Activated CD8-positive, alpha-beta memory T cell treated with anti-CD3 and anti-CD28 coated beads, Interleukin-2, amount 10 ng/mL, durations not matched to agents 7 days and 5 days (primary cell): ENCODE measurements at places on chromosomes 2 and 18.
A peak's percentile ranks its signal among the peaks of the same experiment; 100 is the strongest.

DNA sequence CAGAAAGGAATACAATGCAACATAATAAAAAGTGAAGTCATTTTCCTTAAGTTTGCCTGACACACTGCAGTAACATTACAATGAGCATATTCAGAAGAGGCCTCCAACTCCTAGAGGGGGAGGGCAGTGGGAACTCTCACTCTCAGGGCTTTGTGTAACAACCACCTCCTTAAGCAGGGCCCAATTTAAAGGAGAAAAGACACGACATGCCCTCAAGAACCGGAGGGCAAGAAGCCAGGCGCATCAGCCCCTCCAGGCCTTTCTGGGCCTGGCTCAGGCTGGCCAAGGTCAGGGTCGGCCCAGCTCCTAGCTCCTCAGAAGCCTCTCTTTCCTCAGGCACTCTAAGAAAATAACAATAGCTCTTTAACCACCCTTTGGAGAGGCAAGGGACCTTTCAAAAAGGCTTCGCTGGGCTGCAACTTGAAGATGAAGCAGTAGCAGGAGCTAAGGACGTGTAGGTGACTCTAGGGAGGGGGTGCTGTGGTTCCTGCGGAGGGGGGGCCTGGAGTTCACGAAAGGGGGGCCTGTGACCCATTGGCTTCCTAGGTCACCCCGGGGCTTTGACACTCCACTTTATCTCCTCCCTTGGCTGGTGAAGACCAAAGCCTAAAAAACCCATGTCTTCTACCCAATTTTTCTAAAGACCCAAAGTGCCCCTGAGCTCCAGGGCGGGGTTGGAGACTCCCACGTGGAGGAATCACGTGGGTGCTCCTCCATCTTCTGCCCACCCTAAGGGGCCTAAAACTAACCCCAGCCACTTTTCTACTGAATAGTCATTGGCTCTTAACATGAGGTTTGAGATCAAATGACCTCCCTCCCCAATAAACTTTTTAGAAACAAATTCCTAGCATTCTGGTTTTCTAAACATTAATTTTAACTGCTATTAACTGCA, 13.3 kb downstream of the SERTAD2 start:
- no peak for DNase-seq
- no peaks in the 10 kb centered on the region for H3K27me3 ChIP-seq
- H3K4me3 ChIP-seq: no peak overlapping the region
- peaks cover 17% of the 10 kb centered on the region for H3K36me3 ChIP-seq
- H3K4me1 ChIP-seq: peaks cover 87% of the 10 kb centered on the region
- no peak overlapping the region for H3K27ac ChIP-seq

DNA sequence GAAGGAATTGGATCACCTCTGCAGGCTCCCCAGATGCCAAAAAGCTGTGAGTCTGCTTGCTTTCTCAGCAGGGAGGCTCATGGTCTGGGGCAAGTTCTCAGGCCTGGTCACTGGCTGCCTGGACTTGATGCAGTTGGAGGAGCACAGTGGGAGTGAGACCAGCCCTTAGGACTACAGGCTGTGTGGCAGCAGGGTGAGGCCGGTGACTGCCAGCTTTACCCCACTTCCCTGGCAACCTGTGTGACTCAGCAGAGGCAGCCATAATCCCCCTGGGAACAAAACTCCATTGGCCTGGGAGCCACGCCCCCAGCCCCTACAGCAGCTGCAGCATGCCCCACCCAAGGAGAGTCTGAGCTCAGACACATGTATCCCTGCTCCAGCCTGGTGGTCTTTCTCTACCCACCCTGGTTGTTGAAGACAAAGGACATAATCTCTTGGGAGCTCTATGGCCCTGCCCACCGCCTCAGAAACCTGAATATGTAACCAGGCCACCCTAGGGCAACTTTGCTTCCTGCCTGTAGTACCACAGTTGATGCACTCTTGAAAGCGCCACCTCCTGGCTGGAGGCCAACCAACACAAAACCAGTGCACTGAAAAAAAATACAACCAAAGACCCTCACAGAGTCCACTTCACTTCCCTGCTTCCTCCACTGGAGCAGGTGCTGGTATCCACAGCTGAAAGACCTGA, 106.8 kb upstream of the SPATS2L start:
- no peak for DNase-seq
- no peak overlapping the region for H3K27ac ChIP-seq
- peaks cover 32% of the 10 kb centered on the region for H3K27me3 ChIP-seq

GRCh38 chr2:106953236-106953635, 67.3 kb upstream of the ST6GAL2 start:
- H3K36me3 ChIP-seq: no peaks in the 10 kb centered on the region
- no peak overlapping the region for H3K27ac ChIP-seq
- no peaks in the 10 kb centered on the region for H3K4me1 ChIP-seq
- DNase-seq: no peak
- no peak overlapping the region for H3K4me3 ChIP-seq

GRCh38 chr2:1816414-1816911, 72.1 kb upstream of the PXDN start:
- no peaks in the 10 kb centered on the region for H3K4me1 ChIP-seq
- H3K4me3 ChIP-seq: no peak overlapping the region
- H3K27me3 ChIP-seq: no peaks in the 10 kb centered on the region
- H3K27ac ChIP-seq: no peak overlapping the region
- H3K36me3 ChIP-seq: no peaks in the 10 kb centered on the region
- no peak for DNase-seq

- no peaks in the 10 kb centered on the region for H3K27me3 ChIP-seq
- no peaks in the 10 kb centered on the region for H3K4me1 ChIP-seq
- no peak for DNase-seq
- H3K36me3 ChIP-seq: no peaks in the 10 kb centered on the region
- no peak overlapping the region for H3K27ac ChIP-seq
These were observed 154.2 kb upstream of the KYNU start for GRCh38 chr2:142723236-142723635.

DNA sequence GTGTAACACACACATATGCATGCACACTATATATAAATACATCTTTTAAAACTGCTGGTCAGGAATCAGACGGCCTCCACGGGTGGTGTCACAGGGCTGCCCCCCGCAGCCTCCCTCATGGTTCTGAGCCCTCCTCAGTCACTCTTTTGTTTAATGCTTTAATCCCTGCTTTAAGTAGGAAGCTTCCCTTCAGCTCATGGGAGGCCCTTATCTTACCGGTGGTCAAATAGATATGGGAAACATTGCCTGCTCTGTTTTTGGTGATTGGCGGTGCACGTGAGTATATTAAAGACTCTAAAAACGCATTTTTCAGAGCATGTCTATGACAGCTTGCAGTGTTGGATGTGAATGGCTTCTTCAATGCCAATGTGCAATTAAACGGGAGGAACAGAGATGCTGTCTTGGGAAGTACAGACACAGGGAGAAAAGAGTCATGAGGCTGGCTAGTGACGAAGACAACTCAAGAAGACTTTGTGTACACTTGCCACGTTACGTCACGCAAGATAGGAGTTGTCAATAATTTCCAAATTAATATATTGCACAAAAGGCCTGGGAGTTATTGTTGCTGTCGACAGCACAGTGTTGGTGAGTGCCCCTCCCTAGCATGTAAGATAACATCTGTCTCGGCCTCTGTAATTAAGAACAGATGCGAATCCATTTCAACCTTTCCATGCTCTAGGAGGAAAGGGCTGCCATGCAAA, 23.3 kb downstream of the GNLY start:
- peaks cover 23% of the 10 kb centered on the region for H3K27me3 ChIP-seq
- DNase-seq: no peak
- peaks cover 19% of the 10 kb centered on the region for H3K4me1 ChIP-seq
- no peaks in the 10 kb centered on the region for H3K36me3 ChIP-seq

GRCh38 chr2:28547223-28547860, 51.5 kb downstream of the PLB1 start:
- H3K27ac ChIP-seq: peak overlapping the region; percentile 75
- H3K4me1 ChIP-seq: peaks cover 68% of the 10 kb centered on the region
- H3K27me3 ChIP-seq: no peaks in the 10 kb centered on the region

GRCh38 chr2:176581557-176582165, 312.4 kb downstream of the MTX2 start:
- H3K4me1 ChIP-seq: peaks cover 16% of the 10 kb centered on the region
- H3K4me3 ChIP-seq: no peak overlapping the region
- H3K36me3 ChIP-seq: no peaks in the 10 kb centered on the region

DNA sequence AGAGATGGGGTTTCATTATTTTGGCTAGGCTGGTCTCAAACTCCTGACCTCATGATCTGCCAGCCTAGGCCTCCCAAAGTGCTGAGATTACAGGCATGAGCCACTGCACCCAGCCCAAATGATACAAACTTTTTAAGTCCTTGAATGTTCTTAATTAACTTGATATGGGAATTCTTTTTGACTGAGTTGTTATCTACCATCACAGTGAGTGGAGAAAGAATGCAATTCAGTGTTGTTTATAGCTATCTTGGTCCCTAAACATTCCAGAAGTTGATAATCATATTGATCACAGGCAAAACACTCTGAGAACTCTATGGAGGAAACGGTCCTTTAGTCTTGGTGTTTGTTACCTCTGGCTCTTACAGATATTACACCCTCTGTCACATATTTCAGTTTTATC, 1072.5 kb downstream of the SUCLG1 start:
- no peaks in the 10 kb centered on the region for H3K36me3 ChIP-seq
- no peaks in the 10 kb centered on the region for H3K4me1 ChIP-seq
- no peaks in the 10 kb centered on the region for H3K27me3 ChIP-seq
- H3K27ac ChIP-seq: no peak overlapping the region
- DNase-seq: no peak
- no peak overlapping the region for H3K4me3 ChIP-seq

- no peak overlapping the region for H3K4me3 ChIP-seq
- peaks cover 21% of the 10 kb centered on the region for H3K27me3 ChIP-seq
- no peaks in the 10 kb centered on the region for H3K4me1 ChIP-seq
- DNase-seq: no peak
- H3K27ac ChIP-seq: no peak overlapping the region
These were observed 10.4 kb downstream of the RNF152 start for GRCh38 chr18:61882296-61883004.

- no peak overlapping the region for H3K27ac ChIP-seq
- no peaks in the 10 kb centered on the region for H3K27me3 ChIP-seq
- no peak overlapping the region for H3K4me3 ChIP-seq
- no peaks in the 10 kb centered on the region for H3K4me1 ChIP-seq
These were observed 856.3 kb downstream of the SUCLG1 start for GRCh38 chr2:83602753-83603152.

- H3K36me3 ChIP-seq: peaks cover 8% of the 10 kb centered on the region
- H3K4me3 ChIP-seq: no peak overlapping the region
- no peak overlapping the region for H3K27ac ChIP-seq
- no peaks in the 10 kb centered on the region for H3K27me3 ChIP-seq
These were observed 27.7 kb downstream of the EIF2AK3 start for GRCh38 chr2:88599527-88599926.

GRCh38 chr2:3108105-3108504, 269.5 kb downstream of the EIPR1 start:
- H3K4me3 ChIP-seq: no peak overlapping the region
- H3K4me1 ChIP-seq: no peaks in the 10 kb centered on the region
- peak; percentile 38 for DNase-seq

GRCh38 chr2:101725515-101726192, 28.1 kb downstream of the MAP4K4 start:
- H3K4me3 ChIP-seq: no peak overlapping the region
- H3K27ac ChIP-seq: no peak overlapping the region
- H3K36me3 ChIP-seq: peaks cover 38% of the 10 kb centered on the region
